ENCODE measurements at places on chromosomes 7 and 10.

DNA sequence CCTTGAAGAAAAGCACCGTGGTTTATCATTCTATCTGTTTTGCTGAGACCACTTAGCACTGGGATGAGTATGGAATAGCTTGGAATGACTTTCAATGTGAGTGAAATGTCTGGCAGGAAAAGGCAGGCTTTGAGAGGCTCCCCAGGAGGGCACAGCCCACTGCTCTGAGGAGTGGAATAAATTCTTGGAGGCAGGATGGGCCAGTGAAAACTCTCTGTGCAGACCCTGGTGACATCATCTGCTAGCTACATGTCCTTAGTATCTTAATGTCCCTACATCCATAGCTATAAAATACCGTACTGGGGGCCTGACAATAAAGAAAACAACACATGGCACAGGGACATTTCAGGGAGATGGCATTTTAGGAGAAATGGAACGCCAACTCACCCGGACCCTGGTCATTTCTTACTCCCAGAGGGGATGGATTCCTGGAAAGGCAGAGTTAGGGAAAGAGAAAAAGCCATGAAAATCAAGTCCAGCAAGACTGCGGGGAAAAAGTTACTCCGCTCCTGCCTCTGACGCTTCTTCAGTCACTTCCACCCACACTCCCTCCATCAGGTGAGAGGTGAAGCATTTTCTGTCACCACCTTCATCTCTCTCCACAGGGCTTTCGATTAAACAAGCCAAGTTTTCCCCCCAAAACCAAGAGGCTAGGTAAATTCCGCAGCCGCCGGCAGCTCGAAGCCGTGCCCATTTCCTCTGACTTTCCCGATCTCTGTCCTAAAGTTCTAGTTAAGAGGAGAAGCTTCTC, 991 bp downstream of the ZNF239 start:
- DNase-seq: no peak

DNA sequence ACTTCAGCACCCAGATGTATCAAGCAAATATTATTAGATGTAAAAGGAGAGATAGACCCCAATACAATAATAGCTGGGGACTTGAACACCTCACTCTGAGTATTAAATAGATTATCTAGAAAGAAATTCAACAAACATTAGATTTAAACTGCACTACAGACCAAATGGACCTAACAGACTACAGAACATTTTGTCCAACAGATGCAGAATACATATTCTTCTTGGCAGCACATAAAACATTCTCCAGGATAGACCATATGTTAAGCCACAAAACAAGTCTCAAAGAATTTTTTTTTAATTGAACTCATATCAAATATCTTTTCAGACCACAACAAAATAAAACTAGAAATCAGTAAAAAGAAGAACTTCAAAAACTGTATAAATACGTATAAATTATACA, 130.4 kb downstream of the MTERF1 start:
- DNase-seq: no peak

- DNase-seq: no peak
Measured at GRCh38 chr10:82817676-82818422, 942.9 kb downstream of the NRG3 start.

GRCh38 chr7:65974191-65974801, 7.7 kb downstream of the GUSB start:
- DNase-seq: no peak

GRCh38 chr10:79165070-79165778, 96.5 kb downstream of the ZMIZ1 start:
- no peak for DNase-seq

DNA sequence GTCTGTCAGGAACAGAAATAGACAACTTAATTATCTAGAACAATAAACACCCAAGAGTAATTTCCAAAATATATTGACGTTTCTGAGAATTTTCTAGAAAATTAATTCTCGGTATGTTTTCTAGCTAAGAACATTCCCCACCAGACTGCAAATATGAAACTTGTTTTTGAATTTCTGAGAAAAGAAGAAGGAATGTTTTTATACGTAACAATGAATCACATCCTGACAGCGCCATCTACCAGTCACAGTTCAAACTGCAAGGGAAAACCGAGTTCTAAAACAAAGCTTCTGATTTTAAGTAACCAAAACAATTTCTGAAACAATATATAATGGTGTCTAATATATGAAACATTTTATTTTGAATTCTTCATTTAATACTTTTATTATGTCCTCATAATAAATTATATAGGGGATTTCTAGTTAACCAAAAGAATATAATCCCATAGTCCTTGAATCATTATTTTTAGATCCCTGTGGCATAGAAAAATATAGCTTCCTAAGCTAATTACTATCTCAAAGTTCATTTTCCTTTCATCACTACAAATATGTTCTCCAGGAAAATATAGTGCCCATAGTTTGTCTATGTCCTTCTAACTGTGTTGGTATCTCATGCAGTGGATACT, 34.5 kb upstream of the MEOX2 start:
- DNase-seq: peak; percentile 24

DNA sequence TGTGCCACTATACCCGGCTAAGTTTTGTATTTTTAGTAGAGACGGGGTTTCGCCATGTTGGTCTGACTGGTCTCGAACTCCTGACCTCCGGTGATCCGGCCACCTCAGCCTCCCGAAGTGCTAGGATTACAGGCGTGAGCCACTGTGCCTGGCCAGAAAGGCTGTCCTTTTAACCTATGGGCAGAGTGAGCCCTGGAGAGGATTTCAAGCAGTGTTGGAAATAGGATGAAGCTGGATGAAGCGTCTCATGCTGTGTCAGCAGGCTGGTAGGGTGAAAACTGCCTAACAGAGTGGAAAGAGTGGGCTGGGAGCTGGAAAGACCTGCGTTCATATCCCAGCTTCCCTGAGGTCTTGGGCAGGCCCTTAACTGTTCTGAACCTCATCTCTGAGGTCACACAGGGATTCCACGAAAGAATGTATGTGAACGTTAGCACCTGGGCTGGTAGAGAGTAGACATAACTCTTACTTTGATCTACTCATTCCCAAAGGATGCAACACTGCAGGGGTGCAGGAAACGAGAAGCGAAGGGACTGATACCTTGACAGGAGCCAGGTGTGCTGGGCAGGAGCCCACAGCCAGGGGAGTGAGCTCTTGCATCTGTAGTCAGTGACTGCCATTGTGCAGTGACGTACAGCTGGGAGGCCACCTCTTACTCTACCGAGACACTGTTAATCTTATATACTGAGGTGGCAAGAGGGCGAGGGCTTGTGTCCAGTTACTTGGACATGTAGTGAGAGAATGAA, 34.1 kb downstream of the WBP1L start:
- no peak for DNase-seq

- no peak for DNase-seq
Measured at GRCh38 chr10:12299222-12299965, 50.0 kb upstream of the CAMK1D start.

- DNase-seq: no peak
Measured at GRCh38 chr7:72286519-72286918, 125.6 kb downstream of the CALN1 start.

DNA sequence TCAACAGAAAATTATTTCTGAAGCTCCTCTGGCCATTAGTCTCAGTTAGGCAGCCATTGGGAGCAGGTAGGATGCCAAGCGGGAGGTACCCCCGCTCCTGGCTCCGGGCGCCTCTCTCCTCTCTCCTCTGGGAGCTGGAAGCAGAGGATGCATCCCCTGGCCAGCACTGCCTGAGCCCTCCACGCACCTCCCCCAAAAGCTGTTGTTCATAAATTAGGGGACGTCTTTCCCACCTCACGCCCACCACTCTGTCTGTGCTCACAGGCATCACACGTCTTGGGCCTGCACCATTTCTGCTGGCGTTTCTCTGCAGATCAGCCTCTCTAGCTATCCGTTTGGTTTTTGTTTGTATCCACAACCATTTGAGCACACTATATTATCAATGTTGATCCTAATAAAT, 609.0 kb upstream of the FOXK1 start:
- no peak for DNase-seq

GRCh38 chr10:65559369-65559768, 1366.5 kb upstream of the LRRTM3 start:
- no peak for DNase-seq

GRCh38 chr7:95323410-95324129, 762 bp downstream of the PON1 start:
- DNase-seq: no peak

- no peak for DNase-seq
Measured at GRCh38 chr10:29774475-29774874, 139.7 kb upstream of the SVIL start.

GRCh38 chr10:43166880-43167497, 28.7 kb downstream of the CSGALNACT2 start:
- DNase-seq: no peak

- DNase-seq: peak; percentile 22
Measured at GRCh38 chr10:43263551-43264343, 3.1 kb downstream of the RASGEF1A start.

GRCh38 chr7:74052628-74053027, 24.7 kb downstream of the ELN start:
- DNase-seq: no peak

DNA sequence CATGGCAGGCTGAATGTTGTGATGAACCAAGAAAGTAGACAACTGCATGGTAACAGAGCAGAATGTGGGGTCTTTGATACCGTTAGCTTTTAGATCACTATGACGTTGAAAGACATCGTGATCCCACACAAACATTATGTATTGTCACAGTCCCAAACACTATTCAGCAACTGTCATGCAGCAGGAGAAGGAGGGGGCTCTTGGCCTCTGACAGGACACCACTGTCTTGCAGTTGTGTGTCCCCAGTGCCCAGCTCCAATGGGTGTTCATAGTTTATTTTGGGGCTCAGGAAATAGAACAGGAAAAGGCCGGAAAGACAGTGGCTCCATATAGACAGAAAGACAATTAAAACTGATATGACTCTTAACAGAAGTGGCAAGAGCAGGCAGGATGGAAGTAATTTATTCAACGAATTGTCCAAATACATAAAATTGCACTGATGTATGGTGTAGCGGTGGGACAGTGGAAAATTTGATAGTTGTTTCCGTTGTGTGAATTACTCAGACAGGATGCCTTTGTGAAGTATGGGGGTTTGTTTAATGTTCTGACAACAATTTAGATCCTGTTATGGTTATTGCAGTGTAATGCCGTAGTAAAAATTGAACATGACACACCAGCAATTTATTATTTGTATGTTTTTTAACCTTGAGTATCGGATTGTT, 292.0 kb downstream of the LRMDA start:
- no peak for DNase-seq

DNA sequence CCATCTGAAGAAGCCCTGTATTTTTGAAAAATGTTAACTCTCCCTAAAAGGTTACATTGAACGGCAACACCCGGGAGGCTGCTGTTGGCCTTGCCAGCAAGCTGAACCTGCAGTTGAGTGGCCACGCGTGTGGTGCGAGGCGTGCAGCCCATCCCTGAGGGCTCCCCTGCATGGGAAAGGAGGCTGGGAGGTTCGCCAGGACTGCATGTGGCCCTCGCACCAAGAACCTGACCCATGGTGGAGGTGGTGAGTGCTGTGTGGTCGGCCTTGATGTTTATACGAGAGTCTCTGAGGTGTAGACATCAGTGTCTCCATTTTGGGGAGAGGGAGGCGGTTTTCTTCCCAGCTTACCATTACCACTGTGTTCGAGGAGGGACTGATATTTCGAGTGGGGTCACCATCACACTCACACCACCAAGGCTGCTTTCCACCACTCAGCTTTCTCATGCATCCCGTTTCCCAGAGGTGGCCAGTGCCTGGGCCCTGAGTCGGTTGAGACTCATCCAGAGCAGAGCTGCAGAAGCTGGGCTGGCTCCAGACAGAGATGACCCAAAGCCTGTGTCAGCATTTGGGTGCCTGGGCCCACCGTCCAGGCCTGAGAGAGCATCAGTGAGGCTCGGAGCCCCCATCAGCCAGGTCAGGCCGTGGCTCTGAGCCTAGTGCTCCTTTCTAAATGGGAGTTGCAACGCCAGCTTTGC, 222.6 kb downstream of the EBF3 start:
- no peak for DNase-seq

- no peak for DNase-seq
Measured at GRCh38 chr7:158362912-158363905, 224.4 kb downstream of the PTPRN2 start.

GRCh38 chr10:27312854-27313253, 72.3 kb upstream of the ACBD5 start:
- no peak for DNase-seq

- no peak for DNase-seq
Measured at GRCh38 chr7:130290745-130291144, 2.2 kb upstream of the CPA4 start.

GRCh38 chr7:129159539-129159938, 15.0 kb downstream of the TSPAN33 start:
- DNase-seq: no peak

GRCh38 chr10:33233221-33233620, 101.2 kb downstream of the NRP1 start:
- no peak for DNase-seq

- DNase-seq: no peak
Measured at GRCh38 chr7:908159-908581, 31.8 kb downstream of the GET4 start.

DNA sequence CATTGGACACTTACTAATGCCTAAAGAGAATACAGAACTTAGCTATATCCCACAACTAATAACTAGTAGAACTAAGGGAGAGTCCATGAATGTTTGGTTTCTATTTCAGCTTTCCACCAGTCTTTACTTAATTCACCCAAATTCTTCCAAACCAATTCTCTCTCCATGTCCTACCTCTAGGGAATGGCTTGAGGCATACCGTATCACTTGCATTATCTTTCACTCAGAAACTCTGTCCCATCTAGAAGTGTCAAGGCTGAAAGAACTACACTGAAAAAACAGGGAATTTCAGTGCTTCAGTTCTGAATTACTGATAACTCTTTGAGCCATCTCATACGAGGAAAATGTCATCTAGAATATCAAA, 758 bp downstream of the TMEM168 start:
- DNase-seq: no peak

DNA sequence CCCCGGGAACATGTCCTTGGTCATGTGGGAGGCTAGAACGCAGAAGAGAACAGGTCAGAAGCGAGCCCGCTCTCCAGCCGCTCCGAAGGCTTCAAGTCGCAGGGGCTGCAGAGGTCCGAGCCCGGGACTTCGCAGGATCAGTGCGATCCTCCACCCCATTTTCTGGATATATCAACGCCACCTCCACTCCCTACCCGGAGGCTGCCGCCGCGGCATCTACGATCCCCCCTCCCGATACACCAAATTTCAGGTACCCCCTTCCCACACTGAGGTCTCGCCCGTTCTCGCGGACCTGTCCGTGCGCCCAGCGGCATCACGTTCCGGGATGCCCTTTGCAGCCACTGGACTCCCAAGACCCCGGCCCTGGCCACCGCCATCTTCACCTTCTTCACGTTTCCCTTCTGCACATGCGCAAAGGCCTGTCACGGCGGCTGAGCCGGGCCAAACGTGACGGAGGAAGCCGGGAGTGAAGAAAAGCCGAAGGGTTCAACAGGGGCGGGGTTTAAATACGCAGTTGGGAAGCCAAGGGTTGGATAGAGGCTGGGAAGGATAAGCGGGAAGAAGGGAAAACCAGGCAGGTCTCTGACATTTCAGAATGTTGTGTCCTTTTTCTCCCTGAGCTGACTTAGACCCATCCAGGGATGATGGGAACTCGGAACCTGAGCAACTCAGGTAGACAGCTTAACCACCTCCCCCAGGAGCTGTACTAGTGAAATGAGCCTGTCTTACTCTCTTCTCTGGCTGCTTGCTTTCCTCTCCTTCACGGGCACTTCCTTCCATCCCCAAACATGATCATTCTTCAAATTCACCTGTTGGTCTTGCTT, at the start of gene NDUFB8:
TSS of gene NDUFB8 (minus strand) at position 397 of the 824 bp plus-strand sequence. CDS start at position 377, 20 bp downstream.
- peak; percentile 91 for DNase-seq

- no peak for DNase-seq
Measured at GRCh38 chr7:10015687-10016086, 958.0 kb upstream of the PHF14 start.
